Retina (tissue), 1 donor: ENCODE measurements at places on chromosomes 5 and 9.
A peak's percentile ranks its signal among the peaks of the same experiment; 100 is the strongest.

DNA sequence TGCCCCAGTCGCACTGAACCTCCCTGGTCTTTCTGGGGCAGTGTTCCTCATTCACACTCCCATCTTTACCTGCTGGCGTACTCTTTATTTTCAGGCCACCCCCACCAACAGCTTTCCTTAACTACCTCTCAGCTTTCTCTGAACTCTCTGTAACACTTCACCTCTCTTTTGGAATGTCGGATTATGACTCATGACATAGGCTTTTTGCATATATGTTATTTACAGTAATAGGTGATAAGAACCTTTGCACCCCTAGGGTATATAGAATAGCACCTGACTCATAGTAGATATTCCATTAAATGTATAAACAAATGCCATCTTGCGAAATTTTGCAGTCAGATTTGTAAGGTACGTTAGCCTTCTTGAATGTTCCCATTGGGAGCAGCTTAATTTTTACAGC is 52.9 kb upstream of the MIER3 start:
- DNase-seq, result no peak

- DNase-seq, result no peak
These were observed 151.1 kb downstream of the DOCK2 start for GRCh38 chr5:169788168-169788567.

DNA sequence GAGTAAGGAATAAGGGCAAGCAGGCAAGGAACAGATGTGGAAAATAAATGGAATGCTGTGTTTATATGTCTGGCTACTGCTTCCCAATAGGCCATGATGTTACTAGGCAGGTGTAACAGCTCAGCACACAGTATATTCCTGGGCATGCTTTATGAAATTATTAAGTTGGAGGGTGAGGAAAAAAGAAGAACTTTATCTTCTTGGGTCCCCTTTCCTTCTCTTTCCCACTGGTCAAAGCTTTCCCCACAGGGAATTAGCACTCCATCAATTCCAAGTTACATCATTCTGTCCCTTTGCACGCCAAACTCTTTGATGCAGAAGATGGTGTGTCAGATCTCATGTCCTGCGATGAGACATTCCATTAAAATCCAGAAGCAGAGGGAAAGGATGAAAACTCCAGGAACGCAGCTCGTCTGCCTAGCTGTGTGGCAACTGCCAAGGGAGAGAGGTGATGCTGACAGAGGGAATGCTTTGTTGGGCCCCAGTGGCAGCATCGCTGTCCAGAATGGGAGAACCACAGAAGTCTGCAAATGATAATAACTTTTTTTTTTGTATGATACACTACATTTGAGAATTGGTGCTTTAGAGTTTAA is 447.3 kb upstream of the ARRDC3 start:
- no peak for DNase-seq

DNA sequence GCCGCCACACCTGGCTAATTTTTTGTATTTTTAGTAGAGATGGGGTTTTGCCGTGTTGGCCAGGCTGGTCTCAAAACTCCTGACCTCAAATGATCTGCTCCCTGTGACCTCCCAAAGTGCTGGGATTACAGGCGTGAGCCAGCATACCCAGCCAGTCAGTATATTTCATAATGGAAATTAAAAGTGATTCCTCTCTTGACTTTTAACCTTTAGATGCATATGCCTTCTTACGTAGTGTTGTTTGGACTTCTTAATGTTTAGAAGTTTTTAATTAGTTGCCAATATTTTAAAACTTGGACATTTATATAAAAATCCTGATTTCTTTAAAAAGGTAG is 22.4 kb downstream of the DENND4C start:
- DNase-seq, result no peak

DNA sequence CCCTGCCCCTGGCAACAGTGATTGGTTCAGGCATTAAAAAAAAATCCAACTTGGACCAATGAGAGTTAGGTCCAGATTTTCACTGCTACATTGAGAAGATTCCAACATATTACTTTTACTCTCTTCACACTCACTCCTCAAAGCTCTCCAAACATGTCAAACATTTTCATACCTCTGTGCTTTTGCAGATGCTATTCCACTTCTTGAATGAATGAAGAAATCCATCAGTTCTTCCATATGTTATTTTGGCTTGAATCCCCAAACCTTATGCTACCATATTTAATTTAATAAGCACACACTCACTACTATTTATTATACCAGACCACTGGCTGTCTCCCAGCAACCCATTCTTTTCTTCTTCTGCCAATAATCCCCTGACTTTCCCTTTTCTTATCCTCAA is 87.1 kb downstream of the PPP2R2B start:
- no peak for DNase-seq

DNA sequence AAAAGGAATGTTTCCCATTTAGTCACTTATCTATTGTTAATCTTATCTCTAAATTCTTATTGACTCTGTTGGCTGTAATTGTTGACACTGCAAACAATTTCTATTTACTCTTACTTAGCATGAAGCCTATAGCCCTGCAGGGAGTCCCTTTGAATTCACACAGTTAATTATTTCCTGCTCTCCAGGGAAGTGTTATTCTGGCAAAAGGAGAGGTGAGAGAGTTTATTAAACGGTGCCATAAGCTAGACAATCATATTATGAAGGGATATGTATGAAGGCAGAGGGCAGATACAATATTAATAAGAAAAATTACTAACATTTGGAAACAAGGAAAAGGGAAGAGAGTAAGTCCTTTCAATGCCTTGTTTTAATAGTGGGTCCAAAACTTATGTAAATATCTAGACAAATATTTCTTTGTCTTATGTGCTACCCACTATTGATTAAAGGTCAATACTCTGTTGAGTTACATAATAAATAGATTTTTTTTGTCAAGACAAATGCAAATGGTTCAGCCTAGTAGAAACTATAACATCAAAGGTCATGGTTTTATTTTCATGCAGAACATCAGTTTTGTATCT is 107.1 kb downstream of the CDH18 start:
- DNase-seq, result no peak

- DNase-seq, result peak; percentile 29
These were observed 85.0 kb upstream of the TAF11L2 start for GRCh38 chr5:17412760-17413671.

DNA sequence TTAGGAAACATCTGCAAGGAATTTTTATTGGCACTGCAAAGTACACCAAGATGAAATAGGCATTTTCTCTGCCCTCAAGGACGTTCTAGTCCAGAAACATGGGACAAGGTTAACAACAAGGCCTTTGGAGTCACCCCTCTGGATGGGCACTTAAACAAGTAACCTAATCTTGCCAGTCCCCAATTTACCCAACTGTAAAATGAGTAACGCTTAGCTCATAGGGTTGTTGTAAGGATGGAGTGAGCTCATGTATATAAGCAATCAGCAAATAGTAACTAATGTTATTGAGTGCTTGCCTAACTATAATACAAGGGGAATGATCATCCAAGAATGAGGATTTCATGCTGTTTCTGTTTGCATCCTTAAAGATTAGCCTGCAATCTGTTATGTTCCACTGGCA is 189.3 kb downstream of the PAPPA start:
- no peak for DNase-seq

- DNase-seq, result no peak
These were observed 419.6 kb upstream of the PIK3R1 start for GRCh38 chr5:67795781-67796477.

DNA sequence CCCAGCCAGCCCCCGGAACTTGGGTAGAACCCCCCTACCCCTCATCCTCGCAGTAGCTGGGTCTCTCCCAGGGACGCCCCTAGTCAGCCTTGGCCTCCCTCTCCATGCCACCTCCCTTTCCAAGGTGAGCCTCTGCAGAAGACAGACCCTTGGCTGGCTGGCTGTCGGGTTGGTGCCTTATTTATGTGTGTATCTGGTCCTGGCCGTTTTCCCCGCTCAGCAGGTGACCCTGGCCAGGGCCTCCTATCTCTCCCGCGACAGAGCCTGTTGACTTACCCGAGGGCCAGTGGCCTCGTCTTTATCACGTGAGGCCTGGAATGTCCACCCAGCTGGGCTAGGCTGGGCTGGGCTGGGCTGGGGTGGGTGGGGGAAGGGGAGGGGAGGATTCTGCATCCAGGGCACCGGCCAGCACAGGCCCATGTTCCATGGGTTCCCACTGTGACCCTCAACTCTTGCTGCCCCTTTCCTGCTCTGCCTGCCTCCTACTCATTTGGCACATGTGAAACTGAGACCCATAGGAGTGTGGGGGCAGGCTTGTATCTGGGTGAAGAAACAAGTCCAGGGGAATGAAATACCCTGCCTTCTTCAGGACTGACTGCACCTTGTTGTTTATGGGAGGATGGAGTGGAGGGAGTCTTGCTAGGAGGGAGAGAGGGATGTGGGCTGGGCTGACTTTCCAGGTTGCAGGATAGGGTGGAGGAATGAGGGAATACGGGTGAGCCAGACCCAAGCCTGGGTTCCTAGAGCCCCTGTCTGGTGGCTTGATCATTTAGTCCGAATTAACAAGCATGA is 3.1 kb downstream of the CXXC5 start:
- DNase-seq, result peak; percentile 67

- peak; percentile 49 for DNase-seq
These were observed 33.2 kb upstream of the NOTCH1 start for GRCh38 chr9:136578915-136579649.

GRCh38 chr5:159330131-159330800 is at the start of gene IL12B:
Gene IL12B (minus strand): TSS chr5:159330487. CDS start chr5:159326782, 3,705 bp downstream.
- DNase-seq, result no peak

- DNase-seq, result no peak
These were observed 33.4 kb downstream of the TJP2 start for GRCh38 chr9:69207503-69207902.

GRCh38 chr9:87578625-87579024 is 81.0 kb downstream of the DAPK1 start:
- DNase-seq, result no peak

DNA sequence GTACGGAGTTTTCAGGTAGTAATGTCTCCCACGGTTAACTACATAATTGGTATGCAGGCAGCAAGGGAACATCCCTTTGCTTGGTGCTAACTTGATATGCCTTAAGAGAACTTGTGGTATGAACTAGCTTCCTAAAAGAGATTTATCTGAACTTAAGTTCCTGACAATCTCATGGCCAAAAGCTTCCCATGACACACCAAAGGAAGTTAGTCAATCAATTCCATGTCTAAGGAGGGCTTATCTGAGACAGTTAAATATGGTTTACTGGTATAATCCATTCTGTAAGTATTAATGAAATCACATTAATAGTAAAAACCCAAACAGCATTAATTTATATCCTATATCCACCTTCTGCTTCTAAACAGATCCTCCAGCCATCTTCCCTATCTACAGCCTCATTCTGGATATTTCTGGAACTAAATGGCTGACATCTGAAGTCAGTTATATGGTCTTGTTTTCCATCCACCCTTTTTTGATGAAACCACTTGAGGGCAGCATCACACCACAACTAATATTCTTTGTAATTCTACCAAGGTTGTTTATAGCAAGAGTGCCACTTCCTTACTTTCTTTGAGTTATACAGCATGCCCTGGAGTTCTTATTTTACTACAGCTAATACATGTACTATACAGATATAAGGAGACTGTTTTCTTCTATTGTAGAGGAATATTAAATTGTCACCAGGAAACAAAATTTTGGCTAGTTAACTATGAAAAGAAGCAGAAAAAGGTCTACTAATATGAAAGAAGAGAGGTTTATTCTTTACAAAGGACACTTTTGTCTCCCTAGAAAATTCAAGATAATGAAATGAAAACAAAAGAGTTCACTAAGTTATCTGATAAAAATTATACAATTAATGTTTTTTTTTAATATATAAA is 34.7 kb downstream of the SHOC1 start:
- DNase-seq, result peak; percentile 28

DNA sequence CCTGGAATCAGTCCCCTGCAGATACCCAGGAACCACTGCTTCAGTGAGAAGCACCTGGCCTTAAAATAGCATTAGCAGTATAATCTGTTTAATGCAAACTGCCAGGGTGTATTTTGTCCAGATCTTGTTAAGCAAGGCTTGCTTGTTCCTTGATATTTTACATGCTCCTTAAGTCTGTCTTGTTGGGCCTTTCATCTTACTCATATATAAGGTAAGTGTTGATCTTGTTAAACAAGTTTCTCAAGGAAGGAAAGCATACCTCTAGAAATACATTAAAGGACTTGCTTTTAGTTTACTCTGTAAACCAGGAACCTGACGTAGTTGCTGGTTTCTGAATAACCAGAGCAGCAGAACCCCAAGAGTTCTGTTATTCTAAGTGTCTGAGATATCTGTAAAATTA is 13.7 kb downstream of the HSPA4 start:
- no peak for DNase-seq

- DNase-seq, result no peak
These were observed 103.2 kb upstream of the SPATA31D4 start for GRCh38 chr9:81824802-81825730.

DNA sequence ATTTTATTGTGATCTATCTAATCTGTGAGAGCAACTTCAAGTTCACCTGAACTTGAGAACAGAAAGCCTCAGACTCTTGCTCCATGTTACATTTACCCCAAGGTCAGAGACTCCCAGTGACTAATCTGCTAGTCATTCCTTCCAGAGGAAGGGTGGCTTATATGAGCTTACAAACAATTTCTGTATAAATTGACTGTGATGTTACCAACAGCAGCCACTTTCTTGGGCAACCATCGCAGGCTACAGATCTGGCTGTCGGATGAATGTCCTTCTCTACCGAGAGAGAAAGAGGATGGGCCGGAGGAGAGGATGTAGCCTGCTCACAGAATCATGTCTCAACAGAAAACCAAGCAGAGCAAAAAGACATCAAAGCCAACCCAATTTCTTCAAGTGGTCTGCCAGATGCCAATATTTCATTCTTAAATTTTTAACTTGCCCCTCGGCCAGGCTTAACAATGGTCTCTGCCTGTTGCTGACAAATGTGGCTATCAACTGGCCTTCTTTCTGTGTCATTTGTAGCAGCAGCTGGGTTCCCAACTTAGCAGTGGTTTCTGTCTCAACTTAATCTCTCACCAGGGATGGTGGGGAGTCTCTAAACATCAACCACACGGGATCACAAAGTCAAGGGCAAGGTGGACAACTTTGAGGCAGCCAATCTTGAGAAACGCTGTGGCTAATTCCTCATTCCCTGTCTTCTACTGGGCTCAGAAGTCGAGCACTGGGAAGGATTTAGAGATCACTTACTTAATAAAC is 81.3 kb downstream of the RAPGEF1 start:
- DNase-seq, result no peak

- no peak for DNase-seq
These were observed 138.6 kb downstream of the ERCC6L2 start for GRCh38 chr9:96014078-96014477.

DNA sequence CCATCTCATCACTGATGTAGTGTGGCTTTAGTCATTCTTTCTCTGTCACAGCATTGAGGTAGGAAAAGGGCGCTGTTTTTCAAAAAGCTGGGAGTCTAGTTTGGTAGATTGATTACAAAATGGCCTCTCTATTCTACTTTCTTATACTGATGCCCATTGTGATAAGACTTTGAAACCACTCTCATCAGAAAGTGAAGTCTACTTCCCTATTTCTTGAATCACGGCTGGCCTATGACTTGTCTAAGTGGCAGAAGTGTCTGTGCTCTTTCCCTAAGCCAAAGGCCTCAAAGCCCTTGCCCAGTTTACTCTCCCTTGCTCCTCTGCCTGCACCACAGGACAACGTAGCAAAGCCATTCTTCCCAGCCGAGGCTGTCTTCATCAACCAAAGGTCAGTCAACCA is 83.0 kb upstream of the IL33 start:
- DNase-seq, result no peak

- DNase-seq, result no peak
These were observed 219.2 kb downstream of the MAPKAP1 start for GRCh38 chr9:125487842-125488241.
